ENCODE measurements at places on chromosomes 2 and 18. TPM values are rescaled to one million over a fixed set of nuclear protein-coding genes. Genes with fewer than 3 reads are reported as not detected.

Gene DES
- not detected for total RNA-seq

Gene LMAN1
- 51.8 TPM for total RNA-seq

Gene NPHP1
- 0.47 TPM for total RNA-seq

Gene TMEM247
- total RNA-seq = not detected

Gene SERPINB4
- not detected for total RNA-seq

Gene STARD6
- not detected for total RNA-seq

Gene INPP5D
- 119 TPM for total RNA-seq

- no peaks in the 10 kb centered on the region for H3K27me3 ChIP-seq
- no peaks in the 10 kb centered on the region for H3K36me3 ChIP-seq
- DNase-seq = no peak
- no peak overlapping the region for H3K4me3 ChIP-seq
Observed at GRCh38 chr2:198645816-198646215, 811.9 kb downstream of the SATB2 start.

DNA sequence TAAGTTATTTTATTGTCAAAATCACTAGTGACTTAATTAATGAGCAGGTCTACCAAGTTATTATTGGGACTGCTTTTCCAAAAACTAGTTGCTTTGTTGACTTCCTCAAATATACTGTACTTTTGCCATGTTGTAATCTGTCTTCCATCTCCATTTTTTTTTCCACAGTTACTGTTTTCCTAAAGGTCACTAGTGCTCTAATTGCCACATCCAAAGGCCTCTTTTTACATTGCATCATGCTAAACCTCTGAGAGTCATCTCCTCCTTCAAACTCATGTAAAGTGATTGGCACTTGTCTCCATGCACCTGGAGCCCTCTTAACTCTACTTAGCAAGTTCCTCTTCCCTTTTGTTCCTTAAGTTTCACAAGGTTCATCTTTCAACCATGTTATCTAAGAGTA lies 11.8 kb downstream of the PMAIP1 start:
- H3K4me1 ChIP-seq = no peaks in the 10 kb centered on the region
- no peaks in the 10 kb centered on the region for H3K27me3 ChIP-seq

GRCh38 chr2:173806761-173807160 lies 158.4 kb downstream of the SP3 start:
- no peaks in the 10 kb centered on the region for H3K4me1 ChIP-seq
- DNase-seq = no peak
- no peak overlapping the region for H3K4me3 ChIP-seq
- H3K27ac ChIP-seq = no peak overlapping the region
- H3K36me3 ChIP-seq = no peaks in the 10 kb centered on the region

GRCh38 chr2:3670941-3671340 lies 12.9 kb downstream of the ALLC start:
- no peaks in the 10 kb centered on the region for H3K4me1 ChIP-seq
- H3K27me3 ChIP-seq = peaks cover 15% of the 10 kb centered on the region
- no peak for DNase-seq
- H3K36me3 ChIP-seq = no peaks in the 10 kb centered on the region
- no peak overlapping the region for H3K4me3 ChIP-seq

DNA sequence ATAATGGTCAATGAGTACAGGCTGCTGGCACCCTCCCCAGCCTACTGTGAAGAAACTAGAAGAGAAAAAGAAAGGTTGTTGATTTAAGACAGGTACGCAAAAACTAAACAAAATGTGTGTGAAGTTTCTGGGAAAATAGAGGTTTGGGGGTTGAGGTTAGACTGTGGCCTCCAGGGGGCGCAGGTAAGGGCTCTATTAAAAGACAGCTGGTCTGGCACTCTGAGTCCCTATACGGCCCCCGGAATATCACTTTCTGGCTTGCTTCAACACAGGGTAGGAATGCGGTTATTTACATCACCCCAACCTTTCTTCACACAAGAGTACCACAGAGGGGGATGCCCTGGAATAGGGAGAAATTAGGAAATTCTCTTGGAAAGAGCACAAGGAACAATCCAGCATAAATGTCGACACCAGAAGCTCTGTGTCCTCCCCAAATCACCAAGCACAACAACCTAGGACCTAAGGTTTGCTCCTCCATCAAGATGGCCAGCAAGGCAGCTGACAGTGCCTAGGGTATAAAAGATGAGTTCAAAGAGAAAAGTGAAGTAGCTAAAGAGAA lies 480.8 kb upstream of the KLHL29 start:
- H3K27me3 ChIP-seq = no peaks in the 10 kb centered on the region
- no peaks in the 10 kb centered on the region for H3K4me1 ChIP-seq
- H3K27ac ChIP-seq = no peak overlapping the region

DNA sequence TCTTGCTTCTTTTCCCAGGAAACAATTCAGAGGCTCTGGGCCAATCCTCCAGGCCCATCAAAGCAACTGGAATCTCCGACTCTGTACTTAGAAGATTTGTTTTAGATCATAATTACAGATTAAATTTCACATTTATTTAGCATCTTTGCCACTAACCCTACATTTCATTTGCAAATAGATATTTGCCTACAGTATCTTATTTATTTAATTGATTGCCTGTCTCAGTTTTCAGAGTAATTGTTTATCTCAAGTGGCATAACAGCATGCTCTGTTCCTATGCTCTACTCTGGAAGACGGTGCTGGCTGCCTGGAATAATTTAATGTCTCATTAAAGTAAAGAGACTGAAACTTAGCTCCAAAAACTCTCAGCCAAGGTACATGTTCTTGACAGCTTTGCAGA lies 213.4 kb downstream of the HNMT start:
- H3K27me3 ChIP-seq = no peaks in the 10 kb centered on the region
- H3K27ac ChIP-seq = no peak overlapping the region
- H3K4me1 ChIP-seq = no peaks in the 10 kb centered on the region
- H3K36me3 ChIP-seq = no peaks in the 10 kb centered on the region

DNA sequence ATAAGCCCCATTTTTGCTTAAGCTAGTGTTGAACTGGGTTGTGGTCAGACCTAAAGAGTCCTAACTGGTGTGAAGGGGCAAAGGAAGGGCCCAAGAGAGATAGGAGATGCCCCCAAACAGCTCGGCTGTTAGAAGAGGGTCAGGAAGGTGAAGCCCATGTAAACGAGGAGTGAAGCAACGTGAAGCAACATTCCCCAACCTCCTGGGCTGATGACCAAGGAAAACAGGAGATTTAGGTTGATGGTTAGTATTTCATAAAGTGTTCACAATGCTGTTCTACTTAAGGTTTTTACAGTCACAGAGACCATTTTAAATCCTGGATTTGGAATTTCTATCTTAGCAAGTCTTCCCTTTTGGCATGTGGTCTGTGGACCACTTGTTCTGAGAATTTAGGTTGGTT lies 144.0 kb upstream of the SERPINE2 start:
- no peak overlapping the region for H3K27ac ChIP-seq
- no peak overlapping the region for H3K4me3 ChIP-seq
- no peak for DNase-seq
- H3K4me1 ChIP-seq = no peaks in the 10 kb centered on the region

GRCh38 chr2:205726506-205726905 lies 44.2 kb downstream of the NRP2 start:
- no peaks in the 10 kb centered on the region for H3K27me3 ChIP-seq
- H3K4me3 ChIP-seq = no peak overlapping the region
- H3K27ac ChIP-seq = no peak overlapping the region
- DNase-seq = no peak

DNA sequence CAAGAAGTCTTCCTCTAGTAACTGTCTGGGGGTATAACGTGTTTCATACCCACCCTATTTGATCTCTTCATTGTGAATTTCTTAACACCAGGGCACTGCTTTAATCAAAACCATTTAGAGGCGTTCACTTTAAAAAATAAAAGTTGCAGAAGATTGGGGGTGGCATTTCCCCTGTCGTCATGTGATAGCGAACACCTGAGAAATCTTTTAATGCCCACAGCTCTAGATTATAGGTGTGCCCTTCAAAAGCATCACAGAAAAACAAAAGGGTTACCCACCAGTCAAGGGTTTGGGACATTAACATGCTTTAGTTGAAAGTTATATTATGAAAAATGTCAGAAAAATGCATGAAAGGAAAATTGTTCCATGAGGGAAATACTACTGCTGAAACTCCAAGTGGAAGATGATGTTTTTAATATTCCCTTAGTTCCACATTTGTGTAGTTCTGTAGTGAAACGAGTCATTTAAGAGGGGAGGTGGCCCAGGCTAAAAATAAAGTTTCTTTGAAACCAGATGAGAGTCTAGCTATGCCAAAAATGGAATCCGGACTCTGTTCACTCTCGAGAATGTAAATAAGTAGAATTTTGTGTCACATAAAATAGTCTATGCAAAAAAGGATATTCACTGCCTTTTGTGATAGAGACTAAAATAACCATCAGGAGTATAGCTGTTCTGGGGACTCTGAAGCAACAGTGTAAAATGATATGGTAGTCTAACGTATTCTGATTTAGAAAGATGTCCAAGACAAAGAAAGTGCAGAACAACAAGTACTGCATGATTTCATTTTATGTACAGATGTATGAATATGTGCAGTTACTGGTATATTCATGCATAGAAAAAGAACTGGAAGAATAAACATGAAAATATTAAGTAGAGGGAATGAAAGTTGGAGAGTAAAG lies 95.3 kb downstream of the TMEM247 start:
- no peak for DNase-seq
- H3K27me3 ChIP-seq = no peaks in the 10 kb centered on the region
- no peaks in the 10 kb centered on the region for H3K36me3 ChIP-seq
- H3K27ac ChIP-seq = no peak overlapping the region

- no peak overlapping the region for H3K27ac ChIP-seq
- H3K4me3 ChIP-seq = no peak overlapping the region
- H3K4me1 ChIP-seq = peaks cover 3% of the 10 kb centered on the region
- H3K36me3 ChIP-seq = no peaks in the 10 kb centered on the region
- no peak for DNase-seq
Observed at GRCh38 chr2:172336681-172337080, 90.7 kb upstream of the ITGA6 start.

DNA sequence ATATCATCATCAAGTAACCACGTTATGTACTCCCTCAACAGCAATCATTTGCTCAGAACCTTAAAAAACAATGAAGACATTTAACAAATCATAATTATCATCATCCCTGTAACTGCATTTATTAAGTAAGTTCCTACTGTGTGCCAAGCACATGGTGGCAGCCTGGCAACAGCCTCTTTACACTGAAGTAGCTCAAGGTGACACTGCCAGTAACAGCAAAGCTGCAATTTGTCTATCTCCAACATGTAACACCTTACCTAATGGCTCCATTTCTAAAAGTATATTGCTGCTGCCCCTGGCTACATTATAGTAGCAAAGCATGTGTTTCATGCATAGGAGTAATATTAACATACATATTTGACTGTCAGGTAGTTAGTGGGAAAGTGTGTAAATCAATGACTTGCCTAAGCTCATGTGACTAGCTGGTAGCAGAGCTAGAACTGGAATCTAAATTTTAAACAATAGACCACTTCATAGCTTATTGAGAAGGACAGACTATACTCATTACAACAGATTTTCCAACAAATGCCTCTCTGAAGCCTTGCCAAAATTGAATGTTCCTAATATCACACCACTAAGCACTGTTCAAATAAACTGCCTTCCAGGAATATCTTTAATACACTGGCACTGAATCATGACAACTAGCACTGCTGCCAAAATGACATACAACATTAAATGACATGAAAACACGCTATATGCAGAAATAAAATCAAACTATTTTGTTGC lies 86.7 kb downstream of the L3MBTL4 start:
- no peak overlapping the region for H3K4me3 ChIP-seq
- no peak overlapping the region for H3K27ac ChIP-seq
- H3K4me1 ChIP-seq = no peaks in the 10 kb centered on the region

DNA sequence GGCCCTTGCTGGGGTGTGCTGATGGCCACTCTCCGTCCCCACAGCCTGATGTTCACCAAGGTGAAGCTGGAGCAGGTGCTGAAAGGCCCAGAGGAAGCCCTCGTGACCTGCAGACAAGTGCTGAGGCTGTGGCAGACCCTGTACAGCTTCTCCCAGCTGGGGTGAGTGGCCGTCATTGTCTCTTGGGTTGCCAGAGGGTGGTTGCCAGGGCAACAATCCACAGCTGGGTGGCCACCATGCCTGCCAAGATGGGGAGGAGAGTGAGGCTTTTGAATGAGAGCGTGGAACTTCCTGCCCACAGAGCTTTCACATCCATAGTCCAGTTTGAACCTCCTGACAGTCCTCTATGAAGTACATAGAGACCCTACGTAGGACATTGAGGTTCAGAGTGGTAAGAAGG lies 108.8 kb downstream of the STPG4 start:
- H3K36me3 ChIP-seq = peaks cover 34% of the 10 kb centered on the region
- H3K4me1 ChIP-seq = no peaks in the 10 kb centered on the region
- no peaks in the 10 kb centered on the region for H3K27me3 ChIP-seq
- no peak for DNase-seq
- H3K27ac ChIP-seq = no peak overlapping the region
- no peak overlapping the region for H3K4me3 ChIP-seq

GRCh38 chr2:20484034-20484617 lies 37.3 kb downstream of the RHOB start:
- H3K4me3 ChIP-seq = no peak overlapping the region
- no peaks in the 10 kb centered on the region for H3K36me3 ChIP-seq
- H3K27me3 ChIP-seq = no peaks in the 10 kb centered on the region
- DNase-seq = no peak
- no peaks in the 10 kb centered on the region for H3K4me1 ChIP-seq
- H3K27ac ChIP-seq = no peak overlapping the region
